ENCODE measurements at places on chromosomes 11 and 22. TPM values are rescaled to one million over a fixed set of nuclear protein-coding genes. Genes with fewer than 3 reads are reported as not detected.

The SCARF2 gene
- 0.61 TPM for total RNA-seq

The SCO2 gene
- total RNA-seq, result 9.5 TPM

The OR51B5 gene
- total RNA-seq, result not detected

The RFPL1 gene
- 0.15 TPM for total RNA-seq

The VSIG10L2 gene
- total RNA-seq, result not detected

The RAG1 gene
- total RNA-seq, result 0.42 TPM

The H19 gene
- not detected for total RNA-seq

The OR51E2 gene
- not detected for total RNA-seq

The TRIM21 gene
- 73.3 TPM for total RNA-seq

The THYN1 gene
- 52.2 TPM for total RNA-seq

The TMEM151A gene
- total RNA-seq, result not detected

The KLHDC7B gene
- 12.6 TPM for total RNA-seq

The AKIP1 gene
- 21.4 TPM for total RNA-seq

The MICALL1 gene
- total RNA-seq, result 35.1 TPM

The SHANK3 gene
- total RNA-seq, result not detected

The POLR3H gene
- total RNA-seq, result 34.4 TPM

The SAA4 gene
- not detected for total RNA-seq
